ENCODE measurements at places on chromosomes 4 and X. TPM values are rescaled to one million over a fixed set of nuclear protein-coding genes. Genes with fewer than 3 reads are reported as not detected.

Gene ING2
- 18.0 TPM for total RNA-seq

Gene SCML2
- total RNA-seq = 3.4 TPM

Gene PNMA6A
- total RNA-seq = 2.1 TPM

Gene UNC5C
- not detected for total RNA-seq

Gene MAGEA12
- not detected for total RNA-seq

Gene COMMD8
- 32.8 TPM for total RNA-seq

Gene ZDHHC15
- total RNA-seq = 0.30 TPM

Gene TMPRSS11B
- total RNA-seq = not detected

DNA sequence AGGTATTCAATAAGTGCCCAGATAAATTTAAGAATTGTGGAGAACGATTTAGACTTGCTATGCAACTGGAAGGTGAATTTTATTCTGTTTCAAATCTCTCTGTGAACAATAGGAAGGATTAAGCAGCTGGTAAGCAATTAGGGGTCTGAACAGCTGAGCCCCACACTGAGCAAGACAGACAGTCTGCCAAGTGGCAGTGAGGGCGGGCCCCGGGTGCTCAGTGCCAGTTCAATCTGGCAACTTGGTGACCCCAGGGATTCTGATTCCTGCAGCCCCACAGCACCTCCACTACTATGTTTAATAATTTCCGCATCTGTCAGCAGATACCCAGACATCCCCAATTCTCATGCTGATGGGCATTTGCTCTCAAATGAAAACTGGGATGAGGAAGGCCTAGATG lies 317.3 kb downstream of the PPP1R2C start:
- no peak overlapping the region for H3K27ac ChIP-seq
- H3K4me3 ChIP-seq = no peak overlapping the region
- no peaks in the 10 kb centered on the region for H3K27me3 ChIP-seq
- H3K36me3 ChIP-seq = no peaks in the 10 kb centered on the region

- H3K27me3 ChIP-seq = no peaks in the 10 kb centered on the region
- DNase-seq = no peak
- H3K27ac ChIP-seq = no peak overlapping the region
- no peak overlapping the region for H3K4me3 ChIP-seq
- H3K36me3 ChIP-seq = peaks cover 8% of the 10 kb centered on the region
- H3K4me1 ChIP-seq = peaks cover 4% of the 10 kb centered on the region
Measured at GRCh38 chrX:64195862-64196261, 9.6 kb downstream of the AMER1 start.

DNA sequence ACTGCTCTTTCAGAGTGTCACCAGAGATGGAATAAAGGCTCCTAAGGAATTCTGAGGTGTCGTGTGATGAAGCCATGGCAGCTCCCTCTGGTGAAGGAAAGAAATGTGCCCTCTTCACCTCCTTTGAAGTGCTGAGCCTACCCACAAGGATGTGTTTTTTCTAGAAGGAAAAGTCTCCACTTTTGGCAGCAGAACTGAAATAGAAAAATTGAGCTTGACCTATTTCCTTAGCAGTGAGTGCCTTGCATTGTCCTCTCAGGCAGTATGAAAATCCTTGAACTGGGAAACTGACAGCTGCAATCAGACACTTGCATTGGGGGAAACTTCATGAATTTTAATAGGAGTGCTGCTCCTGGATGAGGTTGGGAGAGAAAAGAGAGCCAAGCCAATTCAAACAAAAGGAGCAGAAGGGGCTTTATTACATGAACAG lies 95.2 kb downstream of the DCLK2 start:
- H3K36me3 ChIP-seq = no peaks in the 10 kb centered on the region
- H3K27ac ChIP-seq = no peak overlapping the region
- no peak for DNase-seq
- no peak overlapping the region for H3K4me3 ChIP-seq
- peaks cover 3% of the 10 kb centered on the region for H3K27me3 ChIP-seq
- H3K4me1 ChIP-seq = no peaks in the 10 kb centered on the region

GRCh38 chr4:121669163-121669550 lies 27.6 kb downstream of the ANXA5 start:
- H3K36me3 ChIP-seq = peaks cover 16% of the 10 kb centered on the region
- no peak for DNase-seq
- no peak overlapping the region for H3K4me3 ChIP-seq
- H3K27ac ChIP-seq = no peak overlapping the region
- no peaks in the 10 kb centered on the region for H3K4me1 ChIP-seq
- no peaks in the 10 kb centered on the region for H3K27me3 ChIP-seq

DNA sequence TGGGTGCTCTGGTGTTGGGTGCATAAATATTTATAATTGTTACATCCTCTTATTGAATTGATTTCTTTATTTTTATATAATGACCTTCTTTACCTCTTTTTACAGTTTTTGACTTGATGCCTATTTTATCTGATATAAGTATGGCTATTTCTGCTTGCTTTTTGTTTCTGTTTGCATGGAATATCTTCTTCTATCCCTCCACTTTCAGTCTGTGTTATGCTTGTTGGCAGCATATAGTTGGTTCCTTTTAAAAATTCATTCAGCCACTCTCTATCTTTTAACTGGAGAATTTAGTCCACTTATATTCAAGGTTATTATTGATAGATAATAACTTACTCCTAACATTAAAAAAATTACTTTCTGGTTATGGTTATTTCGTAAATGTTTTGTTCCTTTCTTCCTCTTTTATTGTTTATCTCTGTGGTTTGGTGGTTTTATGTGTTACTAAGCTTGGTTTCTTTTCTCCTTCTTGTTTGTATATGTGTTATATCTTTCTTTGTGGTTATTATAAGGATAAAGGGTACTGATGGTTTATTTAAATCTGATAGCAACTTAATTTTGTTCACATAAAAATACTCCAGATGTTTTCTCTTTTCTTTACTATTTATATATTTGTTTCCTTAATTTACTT lies 69.5 kb downstream of the IL15 start:
- H3K27ac ChIP-seq = no peak overlapping the region
- H3K4me1 ChIP-seq = no peaks in the 10 kb centered on the region
- no peak overlapping the region for H3K4me3 ChIP-seq
- no peaks in the 10 kb centered on the region for H3K36me3 ChIP-seq
- no peak for DNase-seq

GRCh38 chr4:39998659-39999345 lies 21.1 kb upstream of the PDS5A start:
- H3K4me3 ChIP-seq = no peak overlapping the region
- H3K4me1 ChIP-seq = no peaks in the 10 kb centered on the region
- no peak for DNase-seq
- H3K36me3 ChIP-seq = no peaks in the 10 kb centered on the region
- H3K27ac ChIP-seq = no peak overlapping the region
- H3K27me3 ChIP-seq = no peaks in the 10 kb centered on the region

GRCh38 chr4:142420311-142421095 lies 425.6 kb downstream of the INPP4B start:
- peaks cover 37% of the 10 kb centered on the region for H3K4me1 ChIP-seq
- H3K36me3 ChIP-seq = peaks cover 6% of the 10 kb centered on the region
- no peak overlapping the region for H3K4me3 ChIP-seq

DNA sequence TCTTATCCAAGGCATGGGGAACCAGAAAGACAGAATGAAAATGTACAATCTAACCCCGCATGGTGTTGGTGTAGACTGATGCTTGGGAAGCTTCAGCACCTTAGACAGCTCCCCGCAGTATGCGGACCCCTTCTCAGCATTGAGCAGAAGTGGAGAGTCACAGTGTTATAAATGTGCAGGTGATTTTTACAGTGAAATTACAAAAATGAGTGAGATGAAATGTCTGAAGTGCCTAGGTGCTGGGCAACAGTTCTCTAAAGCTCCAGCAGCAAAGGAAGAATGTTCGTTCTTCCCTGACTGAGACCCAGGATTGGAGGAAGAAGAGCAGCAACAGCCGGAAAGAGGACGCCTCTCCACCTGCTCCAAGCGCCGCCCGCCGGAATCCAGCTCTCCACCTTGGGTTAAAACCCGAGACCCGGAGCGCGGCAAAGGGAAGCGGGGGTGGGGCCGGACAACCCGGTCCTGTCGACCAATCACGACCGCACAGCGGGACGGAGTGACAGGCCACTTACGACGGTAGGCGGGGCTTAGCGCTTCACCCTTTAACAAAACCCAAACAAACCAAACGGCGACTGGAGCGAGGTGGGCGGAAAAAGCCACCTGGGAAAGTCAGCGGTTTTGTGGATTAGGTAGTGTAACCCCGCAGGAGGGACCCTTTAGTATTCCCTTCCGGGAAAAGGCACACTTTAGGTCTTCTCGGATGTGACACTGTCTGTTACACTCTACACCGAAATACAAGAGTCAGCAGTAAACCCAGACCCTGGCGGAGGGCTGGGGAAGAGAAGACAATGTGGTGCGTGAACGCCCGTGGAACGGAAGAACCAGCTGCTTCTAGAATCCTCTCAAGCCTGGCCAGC lies at the start of gene GLRA3:
TSS of gene GLRA3 (minus strand) at position 403 of the 857 bp plus-strand sequence. CDS start 436 bp downstream, outside the sequence.
- peak; percentile 14 for DNase-seq
- peaks cover 29% of the 10 kb centered on the region for H3K27me3 ChIP-seq
- no peaks in the 10 kb centered on the region for H3K36me3 ChIP-seq
- peaks cover 7% of the 10 kb centered on the region for H3K4me1 ChIP-seq
- H3K4me3 ChIP-seq = no peak within 1 kb of the TSS

DNA sequence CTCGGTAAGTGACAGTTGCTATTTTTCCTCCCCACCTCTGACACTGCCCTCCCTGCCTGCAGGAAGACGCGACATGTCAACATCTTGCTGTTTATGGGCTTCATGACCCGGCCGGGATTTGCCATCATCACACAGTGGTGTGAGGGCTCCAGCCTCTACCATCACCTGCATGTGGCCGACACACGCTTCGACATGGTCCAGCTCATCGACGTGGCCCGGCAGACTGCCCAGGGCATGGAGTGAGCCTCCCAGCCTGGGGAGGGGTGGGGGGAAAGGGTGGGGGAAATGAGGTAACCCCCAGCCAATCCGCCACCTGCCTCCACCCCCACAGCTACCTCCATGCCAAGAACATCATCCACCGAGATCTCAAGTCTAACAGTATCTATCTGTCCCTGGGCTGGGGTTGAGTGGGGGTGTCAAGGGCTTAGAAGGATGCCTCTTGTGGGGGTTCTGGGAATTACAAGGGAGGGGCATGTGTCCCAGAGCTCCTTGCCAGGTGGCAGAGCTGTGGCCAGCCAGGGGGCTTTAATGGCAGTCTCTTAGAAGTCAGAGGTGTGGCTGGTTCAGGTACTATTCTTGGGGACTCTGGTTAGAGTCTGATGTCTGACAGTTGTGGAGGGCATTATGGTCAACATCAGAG lies 7.8 kb downstream of the ARAF start:
- no peak overlapping the region for H3K27ac ChIP-seq
- H3K36me3 ChIP-seq = peaks cover 38% of the 10 kb centered on the region
- peak; percentile 29 for DNase-seq
- peaks cover 5% of the 10 kb centered on the region for H3K27me3 ChIP-seq
- peaks cover 16% of the 10 kb centered on the region for H3K4me1 ChIP-seq

GRCh38 chr4:184805462-184806228 lies 20.1 kb downstream of the ACSL1 start:
- no peak overlapping the region for H3K4me3 ChIP-seq
- peaks cover 5% of the 10 kb centered on the region for H3K4me1 ChIP-seq
- H3K27ac ChIP-seq = no peak overlapping the region

GRCh38 chr4:183458005-183458404 lies 13.6 kb downstream of the CDKN2AIP start:
- peaks cover 8% of the 10 kb centered on the region for H3K36me3 ChIP-seq
- peaks cover 15% of the 10 kb centered on the region for H3K4me1 ChIP-seq
- no peak overlapping the region for H3K27ac ChIP-seq
